ENCODE measurements at places on chromosomes 3 and 15. TPM values are rescaled to one million over a fixed set of nuclear protein-coding genes. Genes with fewer than 3 reads are reported as not detected.

HRG gene
- not detected for total RNA-seq

- peaks cover 56% of the 10 kb centered on the region for H3K27me3 ChIP-seq
- no peak overlapping the region for H3K4me3 ChIP-seq
- no peak overlapping the region for H3K27ac ChIP-seq
- no peak for DNase-seq
- H3K4me1 ChIP-seq = no peaks in the 10 kb centered on the region
- H3K36me3 ChIP-seq = peaks cover 2% of the 10 kb centered on the region
Observed at GRCh38 chr3:184472723-184473428, 88.7 kb upstream of the EPHB3 start.

LSG1 gene
- 20.4 TPM for total RNA-seq

DNA sequence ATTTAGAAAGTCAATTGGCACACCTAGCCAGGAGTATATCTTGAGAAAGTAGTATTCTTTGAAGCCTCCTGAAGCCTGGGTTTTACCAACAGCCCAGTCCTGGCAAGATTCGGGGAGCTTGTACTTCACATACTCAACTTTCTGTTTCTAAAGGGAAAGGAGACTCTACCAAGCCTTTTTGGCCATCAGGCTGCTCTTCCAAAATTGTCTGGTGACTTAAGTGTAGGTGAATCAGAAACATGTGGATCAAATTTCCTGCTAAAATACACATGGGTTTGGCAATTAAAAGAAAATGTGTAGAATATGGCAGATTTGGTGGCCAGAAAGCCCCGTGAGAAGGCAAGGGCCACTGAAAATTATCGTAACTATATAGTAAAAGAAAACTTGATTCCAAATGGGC lies 15.9 kb upstream of the GREM1 start:
- DNase-seq = no peak
- H3K27ac ChIP-seq = no peak overlapping the region
- H3K27me3 ChIP-seq = no peaks in the 10 kb centered on the region
- H3K36me3 ChIP-seq = no peaks in the 10 kb centered on the region
- H3K4me1 ChIP-seq = peaks cover 24% of the 10 kb centered on the region
- H3K4me3 ChIP-seq = no peak overlapping the region

GRCh38 chr15:34240537-34240936 lies 15.7 kb downstream of the EMC4 start:
- H3K27me3 ChIP-seq = no peaks in the 10 kb centered on the region
- DNase-seq = no peak
- H3K4me1 ChIP-seq = peaks cover 29% of the 10 kb centered on the region

GOLGA8H gene
- total RNA-seq = 1.8 TPM

DNA sequence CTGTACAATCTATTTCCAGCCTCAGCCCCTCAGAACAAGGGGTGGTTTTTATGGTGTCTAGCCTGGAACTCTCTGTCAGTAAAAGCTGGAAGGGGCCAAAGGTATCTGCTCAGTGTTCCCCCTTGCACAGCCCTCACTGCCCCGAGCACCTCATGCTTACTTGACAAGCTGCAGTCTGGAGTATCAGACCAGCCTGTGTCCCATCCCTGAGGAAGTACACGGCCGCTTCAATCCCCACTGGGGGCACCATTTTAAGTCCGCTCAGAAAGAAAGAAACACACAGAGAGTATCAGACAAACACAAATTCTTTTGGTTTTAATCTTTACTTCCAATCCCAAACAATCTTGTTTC lies 32.4 kb downstream of the UMPS start:
- peak overlapping the region; percentile 65 for H3K27ac ChIP-seq
- no peak for DNase-seq
- H3K4me3 ChIP-seq = no peak overlapping the region
- H3K36me3 ChIP-seq = peaks cover 36% of the 10 kb centered on the region

SLC28A2 gene
- not detected for total RNA-seq

DNA sequence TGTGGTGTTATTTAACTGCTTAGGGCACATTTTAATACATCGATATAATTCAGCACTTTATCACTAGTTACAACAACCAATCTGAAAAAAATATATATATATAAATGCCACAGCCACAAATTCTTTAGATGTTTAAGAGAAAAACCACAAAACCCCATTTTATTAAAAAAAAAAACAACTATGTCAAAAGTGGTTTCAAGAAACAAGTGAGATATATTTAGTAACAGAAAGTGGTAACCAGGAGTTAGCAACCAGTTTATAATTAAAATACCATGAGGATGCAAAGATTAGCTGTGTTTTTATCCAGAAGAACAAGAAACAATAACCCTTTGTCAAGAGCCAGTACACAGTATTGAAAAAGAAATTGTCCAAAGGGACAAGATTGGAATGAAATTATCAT lies 14.8 kb upstream of the DIPK2A start:
- peaks cover 2% of the 10 kb centered on the region for H3K27me3 ChIP-seq
- no peak for DNase-seq
- peaks cover 14% of the 10 kb centered on the region for H3K4me1 ChIP-seq
- no peak overlapping the region for H3K27ac ChIP-seq
- peaks cover 8% of the 10 kb centered on the region for H3K36me3 ChIP-seq

- H3K4me3 ChIP-seq = no peak overlapping the region
- no peak for DNase-seq
- peaks cover 18% of the 10 kb centered on the region for H3K4me1 ChIP-seq
- H3K27ac ChIP-seq = no peak overlapping the region
Observed at GRCh38 chr3:101091489-101091888, 98.3 kb upstream of the ABI3BP start.

DNA sequence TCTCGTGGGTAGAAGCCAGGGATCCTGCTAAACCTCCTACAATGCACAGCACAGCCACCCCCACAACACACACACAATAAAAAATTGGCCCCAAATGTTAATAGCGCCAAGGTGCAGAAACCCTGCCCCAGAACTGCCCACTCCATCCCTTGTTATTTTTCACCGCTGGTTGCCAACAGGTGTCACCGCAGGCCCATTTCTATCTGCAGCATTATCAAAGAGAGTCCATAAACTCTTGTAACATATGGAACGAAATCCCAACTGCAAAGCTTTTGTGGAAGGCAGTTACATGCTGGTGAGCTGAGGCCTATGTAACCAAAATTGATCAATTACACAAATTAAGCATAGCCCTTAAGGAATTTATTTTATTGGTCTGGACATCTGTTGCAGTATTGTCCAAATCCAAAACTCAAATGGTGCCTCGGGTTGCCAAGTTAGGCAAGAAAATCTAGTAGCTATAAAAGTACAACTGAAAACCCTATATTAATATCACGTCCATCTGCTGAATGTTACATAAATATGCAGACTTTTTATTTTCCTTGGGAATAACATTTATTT lies 66.2 kb downstream of the SAMMSON start:
- no peaks in the 10 kb centered on the region for H3K36me3 ChIP-seq
- H3K4me1 ChIP-seq = peaks cover 40% of the 10 kb centered on the region
- no peak overlapping the region for H3K4me3 ChIP-seq
- peaks cover 8% of the 10 kb centered on the region for H3K27me3 ChIP-seq
- H3K27ac ChIP-seq = no peak overlapping the region

GRCh38 chr3:133486658-133487057 lies 86.8 kb downstream of the BFSP2 start:
- no peak overlapping the region for H3K4me3 ChIP-seq
- H3K36me3 ChIP-seq = peaks cover 1% of the 10 kb centered on the region
- peaks cover 5% of the 10 kb centered on the region for H3K4me1 ChIP-seq
- DNase-seq = no peak
- no peak overlapping the region for H3K27ac ChIP-seq

HTR3E gene
- not detected for total RNA-seq
